ENCODE measurements at places on chromosomes 6 and 20.

DNA sequence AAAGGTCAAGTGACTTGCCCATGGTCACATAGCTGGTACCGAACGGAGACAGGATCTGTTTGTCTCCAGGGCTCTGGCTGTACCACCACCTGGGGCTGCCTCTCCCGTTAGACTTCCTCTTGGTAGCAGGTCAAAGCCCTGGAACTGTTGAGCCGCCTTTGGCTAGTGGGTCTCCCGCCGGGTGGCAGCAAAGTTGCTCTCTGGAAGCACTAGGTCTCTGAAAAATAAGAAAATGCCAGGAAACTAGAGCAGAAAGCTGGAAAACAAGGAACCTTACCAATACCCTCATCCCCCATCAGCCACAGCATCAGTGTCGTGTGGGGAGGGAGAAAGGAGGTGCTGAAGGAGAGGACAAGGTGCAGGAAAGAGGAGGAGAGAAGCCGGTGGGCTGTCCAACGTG lies 291.0 kb upstream of the SUPT3H start:
- no peak for DNase-seq

DNA sequence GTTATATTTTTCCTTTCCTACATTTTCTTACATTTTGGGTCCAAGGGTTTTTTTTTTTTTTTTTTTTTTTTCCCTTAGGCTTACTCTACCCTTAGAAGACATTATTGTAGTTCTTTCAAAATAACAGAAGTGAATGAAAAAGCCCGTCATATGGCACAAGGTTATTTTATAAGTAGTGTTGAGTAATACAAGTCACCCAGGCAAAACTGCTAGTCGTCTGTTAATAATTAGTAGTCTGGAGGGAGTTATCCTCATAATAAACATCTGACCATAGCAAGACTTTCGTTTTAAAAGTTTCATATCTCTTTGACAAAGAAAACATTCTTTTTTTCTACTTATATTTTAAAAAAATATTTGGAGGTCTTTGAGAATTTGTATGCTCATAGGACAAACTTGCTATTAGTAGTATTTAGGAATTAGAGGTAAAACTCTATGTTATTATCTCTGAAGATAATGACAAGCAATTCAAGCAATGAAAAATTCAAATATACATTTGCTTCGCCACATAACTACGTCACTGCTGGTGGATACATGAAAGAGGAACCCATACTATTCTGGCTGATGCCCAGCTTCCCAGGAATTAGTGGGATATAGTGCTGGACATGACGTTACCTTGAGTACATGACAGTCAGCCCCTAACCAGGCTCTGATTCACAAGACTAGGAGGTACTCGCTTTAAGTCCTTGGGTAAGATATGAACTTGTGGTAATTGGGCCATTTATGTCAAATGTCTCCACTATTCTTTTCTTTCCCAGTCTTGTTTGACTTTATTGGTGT lies 532.8 kb downstream of the GRIK2 start:
- DNase-seq, result no peak

- DNase-seq, result no peak
Measured at GRCh38 chr6:107075951-107076381, 39.3 kb downstream of the BEND3 start.

- no peak for DNase-seq
Measured at GRCh38 chr6:29938746-29939508, 3.4 kb upstream of the HLA-A start.

DNA sequence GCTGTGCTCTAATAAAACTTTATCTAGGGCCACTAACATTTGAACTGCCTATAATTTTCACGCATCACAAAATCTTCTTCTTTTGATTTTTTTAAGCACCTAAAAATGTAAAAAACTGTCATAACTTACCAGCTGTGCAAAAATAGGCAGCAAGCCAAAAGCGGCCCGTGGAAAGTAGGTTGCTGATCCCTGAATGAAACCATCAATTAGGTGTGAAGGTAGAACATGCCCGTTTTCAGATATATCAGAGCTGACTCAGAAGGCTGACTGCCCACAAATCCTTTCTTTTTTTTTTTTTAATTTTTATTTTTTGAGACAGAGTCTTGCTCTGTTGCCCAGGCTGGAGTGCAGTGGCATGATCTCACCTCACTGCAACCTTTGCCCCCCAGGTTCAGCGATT lies 4.9 kb upstream of the IPCEF1 start:
- no peak for DNase-seq

DNA sequence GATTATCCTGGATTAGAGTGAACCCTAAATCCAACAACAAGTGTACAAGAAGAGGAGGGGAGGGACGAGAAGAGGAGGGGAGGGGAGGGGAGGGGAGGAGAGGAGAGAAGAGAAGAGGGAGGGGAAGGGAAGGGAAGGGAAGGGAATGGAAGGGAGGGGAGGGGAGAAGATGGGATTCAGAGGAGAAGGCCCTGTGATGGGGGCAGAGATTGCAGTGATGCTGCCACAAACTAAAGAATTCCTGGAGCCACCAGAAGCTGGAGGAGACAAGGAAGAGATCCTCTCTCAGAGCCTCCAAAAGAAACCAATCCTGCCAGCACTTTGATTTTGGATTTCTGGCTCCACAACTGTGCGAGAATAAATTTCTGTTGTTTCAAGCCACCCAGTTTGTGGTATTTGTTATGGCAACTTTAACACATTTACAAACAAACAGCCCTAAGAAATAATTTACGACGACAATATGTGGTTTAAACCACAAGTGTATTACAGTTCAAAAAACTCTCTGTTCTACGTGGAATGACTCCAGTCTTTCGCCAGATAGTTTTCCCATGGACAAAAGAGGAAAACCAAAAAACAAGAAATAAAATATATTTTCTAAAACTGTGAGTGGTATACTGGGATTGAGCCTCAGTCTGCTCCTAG lies 235.4 kb downstream of the HDGFL1 start:
- no peak for DNase-seq

DNA sequence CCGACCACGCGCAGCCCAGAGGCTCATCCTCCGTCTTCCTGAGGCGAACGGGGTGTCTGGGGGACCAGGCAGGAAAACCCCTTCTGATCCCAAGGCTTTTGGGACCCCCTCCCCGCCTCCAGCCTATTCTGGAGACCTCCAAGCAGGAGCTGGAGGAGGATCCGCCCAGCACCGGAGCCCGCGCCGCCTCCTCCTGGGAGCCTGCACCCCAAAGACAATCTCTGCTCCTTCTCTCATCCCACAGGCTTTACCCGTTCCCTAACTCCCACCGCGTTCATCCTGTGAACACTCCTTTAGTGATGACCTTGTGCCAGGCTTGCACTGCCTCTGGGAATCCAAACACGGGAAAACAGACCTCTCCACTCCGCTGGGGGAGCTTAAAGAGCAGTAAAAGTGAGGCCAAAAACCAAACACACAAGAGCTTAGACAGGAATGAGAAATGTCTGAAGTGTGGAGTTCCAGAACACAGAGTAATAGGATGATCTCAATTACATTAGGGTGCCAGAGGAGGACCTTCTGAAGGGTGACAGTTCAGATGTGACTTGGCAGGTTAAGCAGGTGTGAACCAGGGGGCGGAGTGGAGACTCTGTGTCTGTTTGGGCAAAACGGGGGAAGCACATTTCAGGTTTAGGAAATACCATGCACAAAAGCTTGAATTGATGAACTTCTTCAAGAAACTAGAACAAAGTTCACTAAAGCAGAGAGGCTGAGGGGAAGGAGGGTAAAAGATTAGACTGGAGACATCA lies 7.6 kb downstream of the HLA-DRB5 start:
- DNase-seq, result no peak

- no peak for DNase-seq
Measured at GRCh38 chr6:124446961-124447360, 515.3 kb upstream of the RNF217 start.

DNA sequence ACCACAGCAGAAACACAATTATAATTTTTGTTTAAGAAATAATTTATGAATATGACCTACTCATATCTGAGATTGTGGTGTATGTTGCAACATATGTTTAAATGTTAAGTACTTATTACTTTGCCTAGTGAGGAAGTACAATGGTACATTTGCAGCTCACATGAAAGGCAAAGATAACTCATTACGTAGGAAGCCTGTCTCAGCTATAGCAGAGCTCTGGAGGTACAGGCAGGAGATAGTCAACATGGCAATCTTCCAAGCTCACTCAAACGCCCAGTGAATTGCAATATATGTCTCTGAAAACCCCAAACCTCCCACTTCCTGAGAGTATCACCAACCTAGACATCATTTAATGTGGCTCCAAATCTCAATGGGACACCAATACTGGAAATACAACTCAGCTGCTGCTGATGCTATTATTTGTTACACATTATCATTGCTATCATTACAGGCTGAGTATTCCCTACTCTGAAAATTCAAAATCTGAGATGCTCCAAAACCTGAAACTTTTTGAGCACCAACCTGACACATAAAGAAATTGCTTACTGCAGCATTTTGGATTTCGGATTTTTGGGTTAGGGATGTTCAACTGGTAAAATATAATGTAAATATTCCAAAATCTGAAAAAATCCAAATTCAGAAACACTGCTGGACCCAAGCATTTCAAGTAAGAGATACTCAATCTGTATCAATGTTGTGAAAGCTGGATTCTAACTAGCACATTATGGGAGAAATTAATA lies 25.1 kb upstream of the GSTA4 start:
- DNase-seq, result no peak

- no peak for DNase-seq
Measured at GRCh38 chr6:149459761-149460160, 25.1 kb downstream of the ZC3H12D start.

GRCh38 chr6:30935018-30935417 lies 3.0 kb upstream of the SFTA2 start:
- DNase-seq, result no peak

DNA sequence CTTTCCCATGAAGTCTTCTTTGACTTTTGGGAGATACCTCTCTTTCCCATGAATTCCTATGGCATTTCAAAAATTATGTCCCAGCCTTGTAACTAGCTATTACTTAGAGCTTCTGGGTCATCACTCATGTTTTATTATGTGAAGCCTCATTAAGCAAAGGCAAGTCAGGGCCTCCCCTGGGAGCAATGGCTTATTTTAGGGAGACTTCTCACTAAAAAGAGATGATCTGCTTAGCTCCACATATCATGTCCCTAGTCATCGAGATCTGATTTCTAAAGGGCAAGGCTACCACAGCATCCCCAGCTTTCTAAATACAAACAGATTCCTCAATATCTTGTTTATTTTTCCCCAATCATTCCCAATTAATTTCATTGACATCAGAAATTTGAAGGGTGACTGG lies 154.0 kb upstream of the MANEA start:
- no peak for DNase-seq

GRCh38 chr6:156421933-156422332 lies 355.2 kb upstream of the ARID1B start:
- DNase-seq, result no peak

DNA sequence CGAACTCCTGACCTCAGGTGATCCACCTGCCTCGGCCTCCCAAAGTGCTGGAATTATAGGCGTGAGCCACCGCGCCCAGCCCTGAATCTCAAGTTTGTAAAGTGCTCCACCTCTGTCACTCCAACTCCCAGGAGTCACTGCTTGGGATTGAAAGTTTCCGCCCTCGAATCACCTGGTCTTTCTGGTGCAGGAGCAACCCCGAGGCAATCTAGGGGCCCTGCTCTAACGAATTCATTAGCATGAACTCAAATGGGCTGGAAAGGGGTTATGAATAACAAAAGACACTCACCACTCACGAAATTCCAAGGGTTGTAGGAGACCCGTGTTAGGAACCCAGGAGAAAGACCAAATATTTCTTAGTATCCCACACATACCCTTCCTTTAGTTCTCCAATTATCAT lies 26.1 kb downstream of the RBCK1 start:
- peak; percentile 81 for DNase-seq

GRCh38 chr6:17015551-17016381 lies 86.1 kb upstream of the STMND1 start:
- no peak for DNase-seq

DNA sequence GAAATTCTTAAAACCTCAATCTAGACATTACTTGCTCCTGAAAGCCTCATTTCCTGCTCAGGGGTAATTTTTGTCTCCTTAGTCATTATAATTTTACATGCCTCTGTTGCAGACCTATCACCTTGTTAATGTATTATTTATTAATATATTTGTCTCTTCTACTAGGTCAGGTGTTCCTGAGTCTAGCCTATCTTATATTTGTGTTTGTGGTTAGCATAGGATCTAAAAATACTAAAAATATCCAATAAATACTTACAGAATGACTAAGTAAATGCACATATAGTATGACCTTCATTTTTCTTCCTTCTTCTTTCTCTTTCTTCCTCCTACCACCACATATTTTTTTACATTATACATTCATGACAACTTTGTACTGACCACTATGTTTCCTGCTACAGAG lies 268.9 kb upstream of the HS3ST5 start:
- no peak for DNase-seq

GRCh38 chr20:49281059-49281912 lies 3.4 kb upstream of the ZNFX1 start:
- peak; percentile 40 for DNase-seq

- no peak for DNase-seq
Measured at GRCh38 chr6:7144872-7145584, 37.3 kb downstream of the RREB1 start.

DNA sequence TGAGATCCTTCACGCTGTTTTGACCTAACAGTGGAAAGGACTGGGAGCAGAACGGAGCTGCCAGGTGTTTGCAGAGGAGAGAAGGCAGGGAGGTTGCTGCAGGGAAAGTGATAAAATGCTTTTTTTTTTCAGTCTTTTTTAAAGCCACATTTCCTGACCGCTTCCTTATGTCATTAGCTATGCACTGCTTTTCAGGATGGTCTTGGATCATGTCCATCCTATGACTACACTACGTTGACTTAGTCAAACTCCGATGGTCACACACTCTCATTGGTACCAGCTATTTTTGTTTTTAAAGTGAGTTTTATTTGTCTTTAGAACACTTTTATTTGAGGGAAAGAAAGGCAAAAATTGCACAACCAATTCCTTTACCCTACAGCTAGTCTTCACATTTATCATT lies 89.2 kb upstream of the EXOC2 start:
- no peak for DNase-seq

- no peak for DNase-seq
Measured at GRCh38 chr6:72622094-72622940, 453 bp downstream of the KCNQ5 start.

GRCh38 chr6:49849213-49849907 lies 17.0 kb downstream of the CRISP1 start:
- DNase-seq, result no peak

DNA sequence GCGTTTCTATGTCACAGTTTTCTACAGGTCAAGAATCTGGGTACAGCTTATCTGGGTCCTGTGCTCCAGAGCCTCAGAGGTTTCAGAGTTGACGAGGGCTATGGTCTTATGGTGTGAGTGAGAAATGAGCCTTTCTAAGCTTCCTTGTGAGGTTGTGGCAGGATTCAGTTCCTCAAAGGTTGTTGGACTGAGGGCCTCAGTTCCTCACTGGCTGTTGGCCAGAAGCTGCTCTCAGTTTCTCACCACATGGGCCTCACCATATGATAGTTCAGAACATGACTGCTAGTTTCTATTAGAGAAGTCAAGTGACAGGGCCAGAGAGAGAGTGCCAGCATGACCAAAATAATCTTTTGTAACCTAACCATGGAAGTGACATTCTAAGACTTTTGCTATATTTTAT lies 96.1 kb downstream of the NUS1 start:
- DNase-seq, result no peak

DNA sequence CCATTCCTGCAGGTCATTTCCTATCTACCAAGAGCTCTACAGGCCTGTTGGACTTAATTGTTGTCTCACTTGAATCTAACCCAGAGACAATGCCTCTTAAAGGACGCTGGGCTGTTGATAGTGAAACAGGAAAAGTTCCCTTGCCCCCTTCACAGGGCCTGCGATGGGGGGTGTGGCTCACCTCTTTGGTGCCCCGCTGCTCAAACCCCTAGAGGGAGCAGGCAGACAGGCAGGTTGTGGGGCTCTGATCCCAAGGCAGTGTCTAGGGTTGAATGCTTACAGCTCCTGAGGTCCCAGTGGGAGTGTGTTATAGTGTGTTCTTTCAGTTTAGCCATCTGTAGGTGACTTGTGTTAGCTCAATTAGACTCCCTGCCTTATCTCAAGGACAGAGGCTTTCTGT lies 68.0 kb downstream of the OTOR start:
- no peak for DNase-seq

Measured in iPS DF 19.7 (cell line).